IMR-90 (cell line): ENCODE measurements at places on chromosomes 4 and X. TPM values are rescaled to one million over a fixed set of nuclear protein-coding genes. Genes with fewer than 3 reads are reported as not detected.

DNA sequence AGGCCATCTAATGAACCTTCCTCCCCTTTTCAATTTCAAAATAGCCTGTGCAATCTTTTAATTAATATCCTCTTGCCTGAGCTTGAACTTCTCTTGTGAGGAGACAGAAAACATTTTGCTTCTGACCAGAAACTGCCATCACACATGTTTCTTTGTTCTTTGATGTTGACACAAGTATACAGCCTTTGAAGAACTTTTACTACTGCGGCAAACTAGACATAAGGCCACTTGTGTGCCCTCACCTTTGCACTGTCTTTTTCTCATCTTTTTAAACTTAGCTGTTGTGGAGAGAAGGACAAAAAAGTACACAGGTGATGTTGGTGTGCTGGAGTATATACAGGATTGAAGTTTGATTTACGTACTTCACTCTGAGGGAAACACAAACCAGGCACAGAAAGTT, 116.3 kb upstream of the C1GALT1C1 start:
- DNase-seq, result no peak

DNA sequence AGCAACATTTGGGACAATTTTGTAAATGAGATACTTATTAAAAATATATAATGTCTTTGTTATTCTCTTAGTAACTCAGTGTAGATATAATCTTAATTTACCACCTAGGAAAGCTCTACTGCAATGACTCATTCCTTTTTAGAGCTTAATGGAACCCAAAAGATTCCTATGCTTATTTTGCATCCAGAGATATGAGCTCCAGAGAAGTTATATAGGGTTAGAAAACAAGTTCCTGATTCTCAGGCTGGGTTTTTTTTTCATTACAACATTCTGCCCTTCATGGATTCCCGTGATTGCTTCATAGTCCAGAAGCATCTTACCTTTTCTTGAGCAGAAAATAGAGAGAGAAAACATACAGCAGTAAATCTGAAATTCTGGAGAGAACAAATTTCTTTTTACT, 57.9 kb upstream of the CXCL8 start:
- DNase-seq, result no peak

DNA sequence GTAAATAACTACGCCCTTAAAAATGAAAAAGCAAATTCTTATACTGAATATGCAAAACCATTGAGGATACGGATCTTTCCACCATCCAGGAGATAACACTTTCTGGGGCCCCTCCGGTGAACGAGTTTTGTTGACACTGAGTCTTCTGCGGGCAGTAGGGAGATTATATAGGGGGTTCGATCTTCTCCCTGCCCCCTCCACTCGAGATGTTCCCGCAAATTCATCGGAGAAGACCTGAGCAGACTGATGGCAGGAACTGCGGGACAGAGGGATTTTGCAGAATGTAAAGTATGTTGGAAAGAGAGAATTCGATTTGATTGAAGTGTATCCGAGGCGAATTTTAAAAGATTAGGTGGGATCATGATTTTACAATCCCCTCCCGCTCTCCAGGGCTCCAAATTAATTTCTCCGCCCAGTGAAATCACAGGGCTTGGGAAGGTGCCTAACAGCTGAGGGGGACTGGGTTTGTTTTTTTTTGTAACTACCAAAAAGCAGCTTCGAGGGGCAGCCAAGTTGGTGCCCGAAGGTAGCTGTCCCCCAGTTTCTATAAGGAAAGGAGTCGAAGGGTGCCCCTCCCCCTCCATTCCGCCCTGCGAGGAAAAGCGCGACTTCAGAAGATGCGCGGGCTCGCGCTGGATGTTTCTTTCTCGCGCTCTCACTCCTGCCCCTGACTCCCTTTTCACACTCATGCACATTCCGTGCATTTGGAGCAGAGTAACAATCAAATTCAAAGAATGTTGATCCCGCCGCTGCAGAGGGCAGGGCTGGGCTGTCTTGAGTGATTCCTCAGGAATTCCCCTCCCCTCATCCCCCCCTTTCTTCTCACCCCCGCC, 1.2 kb downstream of the TMEM255A start:
- DNase-seq, result no peak

DNA sequence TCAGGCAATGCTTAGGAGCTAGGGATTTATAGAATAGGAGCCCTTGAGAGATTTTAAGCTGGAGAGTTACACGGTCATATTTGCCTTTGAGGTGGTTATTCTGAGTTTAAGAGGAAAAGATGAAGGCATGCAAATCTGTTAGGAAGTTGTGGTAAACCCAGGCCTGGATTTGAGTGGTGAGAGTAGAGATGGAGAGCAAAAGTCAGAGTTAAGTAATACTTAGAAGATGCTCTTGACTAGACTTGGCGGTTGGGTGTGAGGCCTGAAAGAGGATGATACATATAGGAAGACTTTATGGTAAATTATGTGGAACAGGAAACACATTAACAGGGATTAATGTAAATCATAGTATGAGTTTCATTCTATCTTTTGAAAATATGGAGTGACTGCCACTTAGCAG, 136.0 kb upstream of the ARX start:
- DNase-seq, result no peak

DNA sequence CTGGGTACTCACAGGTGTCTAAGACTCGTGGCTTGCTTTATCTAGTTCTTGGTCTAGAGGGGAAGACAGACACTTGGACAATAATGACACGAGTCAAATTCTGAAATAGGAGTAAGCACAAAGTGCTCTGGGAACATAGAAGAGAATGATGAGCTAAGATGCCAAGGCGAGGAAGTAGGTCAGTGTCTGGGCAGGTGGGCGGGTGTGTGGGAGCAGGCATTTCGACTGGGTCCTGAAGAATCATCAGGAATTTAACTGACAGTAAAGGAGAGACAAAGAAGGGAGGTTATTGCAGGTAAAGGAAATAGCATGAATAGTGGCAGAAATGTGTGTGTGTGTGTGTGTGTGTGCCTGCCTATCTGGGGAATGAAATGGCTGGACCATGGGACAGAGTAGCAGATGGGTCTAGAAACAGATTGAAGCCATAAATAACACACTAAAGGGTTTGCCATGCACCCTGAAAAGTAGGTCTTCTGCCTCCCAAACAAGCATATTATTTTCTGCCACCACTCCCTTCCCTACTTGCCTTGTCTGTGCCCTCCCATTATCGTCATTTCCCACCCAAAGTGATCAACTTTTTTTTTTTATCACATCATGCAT, 58.4 kb upstream of the SLC25A43 start:
- no peak for DNase-seq

GRCh38 chr4:119139822-119140252, 4.2 kb downstream of the MYOZ2 start:
- DNase-seq, result no peak

GRCh38 chr4:24174602-24175001, 284.8 kb upstream of the PPARGC1A start:
- DNase-seq, result peak; percentile 61

DNA sequence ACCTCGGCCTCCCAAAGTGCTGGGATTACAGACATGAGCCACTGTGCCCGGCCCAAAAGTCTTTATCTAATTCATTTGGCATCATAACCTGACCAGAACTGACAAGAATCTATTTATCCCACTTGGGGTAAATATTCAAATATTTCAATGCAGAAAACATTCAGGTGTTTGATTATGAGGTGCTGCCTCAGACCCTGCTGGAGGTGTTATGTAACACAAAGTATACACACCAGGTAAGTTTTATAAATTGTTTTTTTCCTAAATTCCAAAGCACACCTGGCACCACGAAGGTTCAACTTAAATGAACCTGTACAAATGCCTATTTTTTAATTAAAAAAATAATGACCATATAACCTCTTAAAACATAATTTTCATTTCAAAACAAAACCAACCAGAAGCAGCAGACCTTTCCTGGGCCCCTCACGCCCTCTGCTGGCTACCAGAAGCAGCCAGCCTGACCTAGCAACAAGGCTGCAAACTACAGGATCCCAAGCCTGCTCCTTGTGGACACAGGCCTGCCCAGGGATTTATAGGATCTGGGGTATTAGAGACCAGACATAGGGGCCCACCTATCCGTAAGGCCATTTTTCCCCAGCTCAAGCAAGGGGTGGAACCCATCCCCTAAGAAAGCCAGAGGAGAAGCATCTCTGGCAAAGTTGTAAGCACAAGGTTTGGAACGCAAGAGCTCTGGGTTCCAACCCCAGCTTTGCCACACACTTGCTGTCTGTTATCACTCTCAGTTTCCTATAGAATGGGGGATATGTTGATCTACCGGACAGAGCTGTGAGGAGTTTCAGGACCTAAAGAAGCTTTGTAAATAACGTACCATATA, 11.7 kb downstream of the OTUD5 start:
- peak; percentile 51 for DNase-seq

DNA sequence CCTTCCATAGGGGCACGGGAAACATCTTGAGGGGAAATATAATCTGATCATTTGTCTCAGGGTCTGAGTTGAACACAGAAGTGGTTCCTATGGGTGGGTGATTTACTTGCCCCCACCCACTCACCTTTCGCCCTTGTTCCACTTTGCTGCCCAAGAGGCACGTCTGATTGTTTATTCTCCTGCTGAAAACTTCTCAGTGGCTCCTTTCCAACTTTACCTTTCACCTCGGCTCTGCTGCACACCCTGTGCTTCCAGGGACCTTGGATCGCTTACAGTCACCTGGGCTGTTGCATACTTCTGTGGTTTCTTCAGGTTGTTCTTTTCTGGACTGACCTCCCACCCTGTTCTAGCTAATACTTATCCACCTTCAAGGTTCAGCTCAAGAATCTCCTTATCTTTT, 213.4 kb upstream of the JADE1 start:
- no peak for DNase-seq

DNA sequence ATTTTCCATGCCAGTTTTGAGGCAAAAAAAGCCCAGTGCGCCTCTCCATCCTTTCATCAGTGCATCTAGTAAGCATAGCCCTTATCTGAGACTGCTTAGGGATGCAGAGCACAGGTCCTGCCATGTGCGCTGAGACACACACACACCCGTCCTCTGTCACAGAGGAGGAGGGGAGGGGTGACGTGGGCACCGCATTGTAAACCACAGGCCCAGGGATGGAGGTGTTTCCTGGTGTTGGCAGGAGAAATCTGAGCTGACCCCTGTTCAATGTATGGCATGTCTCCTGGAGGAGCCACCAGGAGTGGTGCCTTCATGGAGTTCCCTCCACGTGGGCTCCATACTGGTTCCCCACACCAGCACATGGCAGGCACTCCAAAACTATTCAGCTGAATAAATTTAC, 65.8 kb upstream of the HELT start:
- DNase-seq, result no peak

- DNase-seq, result no peak
Observed at GRCh38 chr4:109296527-109296926, 5.9 kb downstream of the COL25A1 start.

DNA sequence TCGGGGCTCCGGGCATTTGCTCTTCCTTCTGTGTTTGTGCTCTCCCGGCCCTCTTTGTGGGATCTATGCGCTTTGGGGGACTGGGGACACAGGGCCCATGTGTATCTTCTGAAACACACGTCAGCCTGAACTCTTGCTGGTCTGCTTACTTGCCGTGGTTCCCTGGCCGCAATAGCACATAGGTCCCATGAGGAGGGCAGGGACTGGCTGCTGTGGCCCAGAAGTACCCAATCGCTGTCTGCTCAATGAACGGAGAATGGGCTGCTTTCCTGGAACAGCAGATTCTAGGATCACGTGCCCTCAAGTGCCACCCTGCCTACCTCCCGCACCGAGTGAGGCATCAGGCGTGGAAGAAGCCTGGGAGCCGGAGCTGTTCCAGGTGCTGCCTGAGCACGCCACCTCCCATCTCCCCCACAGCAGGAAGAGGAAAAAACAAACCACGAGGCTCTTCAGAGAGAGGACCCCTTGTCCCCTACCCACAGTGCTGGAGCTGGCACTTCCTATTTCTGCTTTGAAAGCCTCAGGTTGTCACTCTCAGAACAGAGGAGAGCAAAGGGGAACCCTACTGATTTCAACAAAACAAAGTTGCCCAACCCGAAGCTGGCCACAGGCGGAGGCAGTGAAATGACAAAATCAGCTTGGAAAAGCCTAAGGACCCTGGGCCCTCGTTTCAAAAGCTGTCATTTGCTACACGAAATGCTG, 3.8 kb downstream of the G6PD start:
- no peak for DNase-seq

DNA sequence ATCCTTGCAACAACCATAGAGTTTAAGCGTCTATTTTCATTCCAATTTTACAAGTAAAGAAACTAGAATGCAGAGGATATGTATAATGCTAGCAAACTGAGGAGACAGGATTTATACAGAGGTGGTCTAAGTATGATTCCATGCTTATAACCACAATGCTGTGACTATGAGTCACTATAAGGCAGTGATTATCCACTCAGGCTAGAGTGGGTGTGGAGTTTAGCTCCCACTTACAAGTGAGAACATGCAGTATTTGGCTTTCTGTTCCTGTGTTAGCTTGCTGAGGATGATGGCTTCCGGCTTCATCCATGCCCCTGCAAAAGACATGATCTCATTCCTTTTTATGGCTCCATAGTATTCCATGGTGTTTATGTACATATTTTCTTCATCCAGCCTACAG, 41.6 kb upstream of the EDA2R start:
- peak; percentile 38 for DNase-seq

GRCh38 chrX:110012818-110013485, 10.0 kb downstream of the TMEM164 start:
- no peak for DNase-seq

DNA sequence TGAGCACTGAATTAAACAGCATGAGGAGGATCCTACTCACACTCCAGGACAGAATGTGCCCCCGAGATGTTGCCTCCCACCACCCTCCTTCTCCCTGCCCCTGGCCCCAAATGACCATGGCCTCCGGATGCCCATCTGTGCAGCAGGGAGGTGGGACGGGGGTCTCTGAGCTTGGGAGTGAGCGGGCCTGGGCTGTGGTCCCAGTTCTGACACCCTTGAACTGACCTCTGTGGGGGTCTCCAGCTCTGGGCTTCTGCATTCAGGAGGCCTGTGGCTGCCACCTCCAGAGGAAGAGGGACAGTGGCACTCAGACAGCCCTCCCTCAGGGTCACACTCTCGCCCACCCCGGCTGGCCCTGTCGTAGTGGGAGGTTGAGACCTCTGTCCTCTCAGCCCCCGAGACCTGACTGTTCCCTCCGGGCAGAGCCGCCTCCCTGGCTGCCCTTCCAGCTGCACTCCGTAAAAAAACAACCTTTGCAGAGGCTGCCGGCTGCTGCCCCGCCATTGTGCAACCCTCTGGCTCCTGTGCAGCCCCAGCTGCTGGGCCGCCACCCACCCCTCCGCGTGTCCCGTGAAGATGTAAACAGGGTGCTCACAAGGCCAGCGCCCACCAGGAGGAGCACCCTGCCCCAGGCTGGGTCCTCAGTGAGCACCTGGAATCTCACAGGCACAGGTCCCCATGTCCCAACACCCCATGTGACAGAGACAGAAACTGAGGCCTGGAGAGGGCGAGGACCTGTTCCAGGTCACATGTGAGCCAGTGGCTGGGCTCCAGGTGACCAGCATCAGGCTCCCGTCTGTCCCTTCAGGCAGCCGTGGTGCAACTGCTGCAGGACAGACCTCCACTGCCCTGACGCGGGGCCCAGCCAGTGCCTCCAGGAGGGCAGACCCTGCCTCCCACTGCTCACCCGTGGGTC, 39.6 kb downstream of the HTRA3 start:
- peak; percentile 44 for DNase-seq

- no peak for DNase-seq
Observed at GRCh38 chr4:186161138-186161537, 30.2 kb upstream of the CYP4V2 start.

The PRPS1 gene
- total RNA-seq, result 137 and 162 TPM in 2 replicates

The DRD5 gene
- not detected in 2 replicates for total RNA-seq

The ATP2B3 gene
- under 0.01 TPM in 1 of 2 replicates, not detected in the other for total RNA-seq

The OTUD6A gene
- total RNA-seq, result not detected in 2 replicates

The ESX1 gene
- total RNA-seq, result not detected in 2 replicates

The GPR119 gene
- not detected in 2 replicates for total RNA-seq

The ASB5 gene
- 0.18 and 0.56 TPM in 2 replicates for total RNA-seq

The NHSL2 gene
- total RNA-seq, result 0.72 and 0.83 TPM in 2 replicates

The RAB40AL gene
- 0.28 and 0.36 TPM in 2 replicates for total RNA-seq

The SLITRK4 gene
- not detected in 2 replicates for total RNA-seq

The CYTL1 gene
- total RNA-seq, result 1.3 and 1.4 TPM in 2 replicates

The MAGEC1 gene
- total RNA-seq, result not detected in 2 replicates

The PLP1 gene
- total RNA-seq, result 0.18 and 0.28 TPM in 2 replicates

The WNK3 gene
- total RNA-seq, result 1.4 TPM in 2 replicates
